Upper lobe of left lung (tissue), 6 donors: ENCODE measurements at places on chromosomes 16 and 17. TPM values are rescaled to one million over a fixed set of nuclear protein-coding genes. Genes with fewer than 3 reads are reported as not detected.

DNA sequence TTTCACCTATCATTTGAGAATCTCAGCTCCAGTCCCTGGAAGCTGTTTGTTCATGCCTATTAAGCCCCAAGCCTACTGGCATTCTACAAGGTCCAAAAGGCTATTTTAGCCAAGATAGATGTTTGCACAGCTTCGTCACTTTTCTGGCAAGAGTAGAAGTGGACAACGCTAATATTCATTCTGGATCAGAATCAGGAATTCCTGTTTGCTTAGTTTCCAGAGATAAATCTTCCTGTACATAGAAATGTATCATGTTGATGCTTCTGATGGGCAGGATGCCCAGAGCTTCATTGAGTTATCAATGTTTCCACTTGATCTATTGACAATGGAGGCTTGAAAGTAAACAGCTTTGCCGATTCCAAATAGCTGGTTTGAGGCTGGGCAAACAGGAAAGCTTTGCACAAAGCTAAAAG lies 260.7 kb upstream of the CA10 start:
- no peak for DNase-seq

PLA2G10 gene
- 10.2 TPM for total RNA-seq

DNA sequence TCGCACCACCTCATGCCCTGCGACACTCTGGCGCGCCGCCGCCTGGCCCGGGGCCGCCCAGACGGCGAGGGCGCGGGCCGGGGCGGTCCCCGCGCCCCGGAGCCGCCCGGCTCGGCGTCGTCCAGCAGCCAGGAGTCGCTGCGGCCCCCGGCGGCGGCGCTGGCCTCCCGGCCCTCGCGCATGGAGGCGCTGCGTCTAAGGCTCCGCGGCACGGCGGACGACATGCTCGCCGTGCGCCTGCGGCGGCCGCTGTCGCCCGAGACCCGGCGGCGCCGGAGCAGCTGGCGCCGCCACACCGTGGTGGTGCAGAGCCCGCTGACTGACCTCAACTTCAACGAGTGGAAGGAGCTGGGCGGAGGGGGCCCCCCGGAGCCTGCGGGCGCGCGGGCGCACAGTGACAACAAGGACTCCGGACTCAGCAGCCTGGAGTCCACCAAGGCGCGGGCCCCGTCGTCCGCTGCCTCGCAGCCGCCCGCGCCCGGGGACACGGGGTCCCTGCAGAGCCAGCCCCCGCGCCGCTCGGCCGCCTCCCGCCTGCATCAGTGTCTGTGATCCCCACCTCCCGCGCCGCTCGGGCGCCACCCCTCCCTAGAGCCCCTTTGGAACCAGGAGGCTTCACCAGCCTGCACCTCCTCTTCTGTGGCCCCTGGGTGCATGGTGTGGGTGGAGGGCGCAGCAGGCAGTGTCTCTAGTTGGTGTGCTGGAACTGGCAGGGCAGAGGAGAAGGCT lies 82.3 kb downstream of the ARHGAP23 start:
- DNase-seq: peak; percentile 87

- no peak for DNase-seq
These were observed 31.3 kb downstream of the FOXL1 start for GRCh38 chr16:86609661-86610060.

DNA sequence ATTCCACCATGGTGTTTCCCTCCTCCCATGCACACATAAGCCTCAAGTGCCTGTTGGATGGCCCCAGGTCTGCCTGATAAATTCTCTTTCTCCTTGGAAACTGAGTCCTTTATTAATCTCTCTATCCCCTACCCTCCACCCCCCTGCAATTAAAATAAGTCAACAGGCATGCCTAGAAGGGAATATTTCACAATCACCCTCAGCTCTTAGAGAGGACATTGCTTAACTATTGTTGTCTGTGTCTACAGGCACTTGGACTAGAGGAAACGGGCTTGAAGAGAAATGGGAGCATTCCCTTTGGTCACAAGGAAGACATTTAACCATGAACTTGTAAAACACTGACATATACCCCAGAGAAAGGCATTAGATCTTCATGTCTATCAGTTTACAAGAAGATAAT lies 39.5 kb downstream of the RCVRN start:
- DNase-seq: no peak

PPL gene
- total RNA-seq: 103 TPM

TBC1D28 gene
- total RNA-seq: not detected

DNA sequence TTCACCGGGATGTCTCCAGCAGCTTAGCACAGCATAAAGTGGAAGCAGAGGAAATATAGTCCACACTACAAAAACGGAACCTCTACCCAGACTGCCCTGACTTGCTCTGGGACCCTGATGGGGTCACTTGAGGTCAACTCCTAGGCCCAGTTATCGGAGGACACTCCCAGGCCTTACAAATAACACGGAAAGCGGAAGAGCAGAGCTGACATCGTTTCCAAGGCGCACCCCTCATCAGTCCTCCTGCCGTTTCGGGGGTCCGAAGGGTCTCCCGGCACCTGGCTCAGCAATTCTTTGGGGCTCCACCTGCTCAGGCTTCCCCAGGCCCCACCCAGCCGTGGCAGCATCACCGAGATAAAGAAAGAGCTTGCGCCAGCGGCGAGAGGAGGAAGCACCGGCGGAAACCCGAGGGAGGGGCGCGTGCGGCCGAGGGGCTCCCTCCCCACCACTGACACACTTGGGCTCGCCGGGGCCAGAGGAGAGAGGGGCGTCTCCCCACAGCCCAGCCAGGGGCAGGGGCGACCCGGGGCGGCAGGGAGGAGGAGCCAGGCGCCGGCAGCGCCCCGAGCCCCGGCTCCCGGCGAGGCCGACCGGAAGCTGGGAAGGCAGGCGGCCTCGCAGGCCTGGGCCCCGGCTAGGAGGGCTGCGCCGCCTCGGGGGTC lies 727 bp downstream of the CORO7 start:
- DNase-seq: peak; percentile 73

KRT34 gene
- not detected for total RNA-seq

- DNase-seq: no peak
These were observed 7.1 kb upstream of the BAIAP2 start for GRCh38 chr17:81027591-81028505.

- DNase-seq: no peak
These were observed 76.6 kb downstream of the PLCG2 start for GRCh38 chr16:81855552-81856153.

SEPTIN1 gene
- 8.9 TPM for total RNA-seq

- DNase-seq: no peak
These were observed 635 bp downstream of the SCPEP1 start for GRCh38 chr17:56978441-56979090.

GRCh38 chr17:78173097-78173715 lies 4.8 kb downstream of the SYNGR2 start:
- no peak for DNase-seq

DNA sequence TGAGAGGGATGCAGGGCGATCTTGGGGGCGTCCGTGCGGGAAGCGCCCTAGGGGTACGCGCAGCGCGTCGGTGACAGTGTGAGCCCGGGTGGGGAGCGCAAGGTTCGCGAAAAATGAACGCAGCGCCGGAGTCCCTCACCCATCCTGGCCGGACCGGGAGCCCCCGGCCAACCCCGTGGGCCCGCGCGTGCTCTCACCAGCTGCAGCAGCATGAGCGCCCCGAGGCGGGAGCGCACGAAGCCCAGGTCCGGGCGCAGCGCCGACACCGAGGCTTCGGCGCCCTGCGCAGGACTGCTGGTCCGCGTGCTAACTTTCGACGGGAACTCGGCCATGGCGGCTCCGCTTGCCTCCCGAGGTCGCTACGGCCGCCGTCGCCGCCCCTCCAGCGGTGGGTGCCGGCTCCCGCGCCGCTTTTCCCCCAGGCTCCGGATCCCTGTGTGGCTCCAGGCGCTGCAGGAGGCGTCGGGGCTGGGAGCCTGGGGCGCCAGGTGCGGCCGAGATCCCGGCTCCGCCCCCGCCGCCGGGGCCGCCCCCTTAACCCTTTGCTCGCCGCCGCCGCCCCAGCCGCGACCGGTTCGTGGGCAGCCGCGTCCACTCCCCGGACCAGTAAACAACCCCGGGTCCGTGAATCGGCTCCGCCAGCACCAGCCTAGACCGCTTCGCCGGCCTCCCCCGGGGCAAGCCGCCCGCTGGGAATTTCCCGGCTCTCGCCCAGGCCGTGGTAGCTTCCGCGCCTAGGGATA lies at the start of gene PLLP:
Gene PLLP, minus strand, starts transcription at position 464 of the 743 bp plus-strand sequence. Its CDS starts 132 bp downstream, at position 332.
- peak; percentile 54 for DNase-seq

KRTAP1-5 gene
- total RNA-seq: not detected

GRCh38 chr17:77441940-77442339 lies 301.2 kb downstream of the SEC14L1 start:
- DNase-seq: no peak

DNA sequence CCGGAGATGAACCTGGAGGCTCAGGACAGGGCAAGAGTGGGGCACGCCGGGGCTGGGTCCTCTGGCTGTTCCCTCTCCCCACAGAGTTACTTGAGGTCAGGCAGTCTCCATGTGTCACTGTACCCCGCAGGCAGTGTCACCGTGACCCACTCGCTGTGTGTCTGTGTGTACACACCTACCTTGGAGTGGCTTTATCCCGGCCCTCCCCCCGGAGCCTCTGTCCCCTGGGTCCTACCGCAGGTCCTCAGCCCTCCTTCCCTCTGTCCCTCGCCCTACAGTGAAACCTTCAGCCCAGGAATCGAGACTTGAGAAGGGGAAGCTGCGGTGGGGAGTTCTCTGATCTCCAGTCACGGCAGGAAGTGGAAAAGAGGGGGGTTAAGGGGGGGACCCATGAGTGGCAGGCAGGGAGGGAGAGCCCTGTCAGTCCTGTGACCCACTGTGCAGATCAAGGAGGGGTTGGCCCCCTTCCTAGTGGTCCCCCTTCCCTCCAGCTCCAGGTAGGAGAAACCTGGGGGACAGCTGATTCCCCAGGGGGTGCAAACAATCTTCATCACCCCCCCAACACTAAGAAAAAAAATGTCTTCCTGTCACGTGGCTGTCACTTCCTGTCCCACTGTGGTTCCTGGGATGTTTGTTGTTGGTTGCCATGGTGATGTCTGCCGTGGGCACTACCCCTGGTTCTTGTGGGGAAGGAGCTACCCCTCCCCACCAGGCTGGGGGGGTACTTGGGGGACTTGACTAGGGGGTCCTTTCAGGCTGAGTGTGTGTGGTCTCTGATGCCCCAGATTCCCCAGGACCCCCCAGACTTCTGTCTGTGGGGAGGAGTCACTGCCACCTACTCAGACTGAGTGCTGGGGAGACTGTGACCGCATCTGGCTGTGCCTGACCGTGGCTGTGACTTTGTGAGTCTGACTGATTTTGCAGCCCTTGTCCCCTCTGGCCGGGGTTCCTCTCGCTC lies 13.7 kb downstream of the RARA start:
- DNase-seq: peak; percentile 73

CFDP1 gene
- total RNA-seq: 57.0 TPM

DNA sequence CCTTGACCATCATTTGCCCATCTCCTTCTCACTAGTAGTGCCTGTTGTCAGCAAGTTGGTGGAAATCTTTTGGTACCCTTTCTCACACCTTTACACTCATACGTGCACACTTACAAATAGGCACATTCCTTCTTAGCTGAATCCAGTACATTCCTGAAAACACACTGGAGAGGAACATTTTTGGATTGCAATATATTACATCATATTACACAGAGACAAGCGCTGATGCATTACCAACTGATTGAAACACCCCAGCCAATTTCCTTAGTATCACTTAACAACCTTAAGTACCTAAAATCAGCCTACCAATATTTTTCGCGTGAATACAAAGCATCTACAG lies 64.1 kb downstream of the PLCG2 start:
- DNase-seq: no peak

DNA sequence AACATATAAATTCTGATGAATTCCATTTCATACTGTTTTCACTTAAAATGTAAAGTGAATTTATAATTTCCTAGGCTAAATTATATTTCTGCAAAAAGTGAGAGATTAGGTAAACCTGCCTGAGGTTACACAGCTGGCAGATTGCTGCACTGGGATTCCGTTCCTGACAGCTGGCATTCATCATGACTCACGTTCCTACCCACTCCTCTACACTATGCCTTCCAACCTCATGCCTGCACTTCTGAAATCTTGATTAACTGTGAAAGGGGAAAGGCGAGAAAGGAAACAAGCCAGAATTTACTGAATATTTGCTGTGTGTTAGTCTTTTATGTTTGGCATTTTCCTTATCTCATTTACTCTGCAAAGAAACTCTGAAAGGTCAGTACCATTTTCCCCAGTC lies 73.3 kb upstream of the MON1B start:
- no peak for DNase-seq

- no peak for DNase-seq
These were observed 40.9 kb upstream of the RBFOX3 start for GRCh38 chr17:79651761-79652160.

TMEM238L gene
- total RNA-seq: not detected

- no peak for DNase-seq
These were observed 44.5 kb upstream of the AKAP1 start for GRCh38 chr17:57040571-57040970.

- DNase-seq: no peak
These were observed 27.7 kb upstream of the HS3ST2 start for GRCh38 chr16:22786284-22786683.
